ENCODE measurements at places on chromosomes 2 and 18.

- no peak for DNase-seq
These were observed 283.5 kb downstream of the DSEL start for GRCh38 chr18:67232991-67233390.

DNA sequence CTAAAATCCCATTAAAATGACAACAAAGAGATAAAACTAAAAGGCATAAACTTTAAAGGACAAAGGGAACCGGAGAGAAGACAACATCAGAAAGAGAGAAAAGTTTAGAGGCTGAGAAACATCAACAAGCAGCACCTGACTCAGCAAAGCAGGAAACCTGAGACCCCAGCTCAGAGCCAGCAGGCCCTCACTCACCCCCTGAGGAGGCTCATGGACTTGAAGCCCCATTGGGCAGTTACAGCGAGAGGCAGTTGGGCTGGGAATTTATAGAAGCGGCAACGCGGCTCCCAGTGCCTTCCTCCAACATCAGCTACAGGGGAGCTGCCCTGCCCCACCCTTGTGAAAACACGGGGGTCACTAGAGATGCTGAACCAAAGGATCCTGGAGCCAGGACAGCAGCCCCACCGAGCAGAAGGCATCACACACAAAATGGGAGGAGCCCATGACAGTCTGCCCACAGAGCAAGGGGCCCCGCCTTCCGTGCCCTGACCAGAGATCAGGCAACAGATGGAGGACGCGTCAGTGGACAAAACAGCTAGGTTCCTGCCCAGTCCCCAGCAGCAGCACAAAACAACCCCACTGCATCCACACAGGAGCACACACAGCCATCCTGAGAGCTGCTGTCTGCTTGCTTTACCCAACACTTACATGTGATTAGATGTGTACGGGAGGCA, 52.7 kb downstream of the CMPK2 start:
- no peak for DNase-seq

DNA sequence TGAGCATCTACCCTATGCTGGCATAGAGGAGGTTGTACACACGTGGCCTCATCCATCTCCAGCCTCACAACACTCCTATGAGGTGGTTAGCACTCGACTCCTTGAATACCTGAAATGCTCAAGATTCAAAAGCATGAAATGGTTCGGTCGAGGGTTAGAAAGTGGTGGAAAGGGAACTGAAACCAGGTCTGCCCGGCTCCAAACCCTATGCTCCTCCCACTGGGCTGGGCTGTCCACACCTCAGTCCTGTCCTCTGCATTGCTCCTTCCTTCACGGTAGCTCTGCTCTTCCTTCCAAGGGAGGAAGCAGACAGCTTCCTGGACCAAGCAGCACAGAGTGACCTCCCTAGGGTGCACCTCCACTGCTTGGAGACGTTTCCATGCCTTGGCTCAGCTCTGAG, 565.2 kb upstream of the ID2 start:
- no peak for DNase-seq

DNA sequence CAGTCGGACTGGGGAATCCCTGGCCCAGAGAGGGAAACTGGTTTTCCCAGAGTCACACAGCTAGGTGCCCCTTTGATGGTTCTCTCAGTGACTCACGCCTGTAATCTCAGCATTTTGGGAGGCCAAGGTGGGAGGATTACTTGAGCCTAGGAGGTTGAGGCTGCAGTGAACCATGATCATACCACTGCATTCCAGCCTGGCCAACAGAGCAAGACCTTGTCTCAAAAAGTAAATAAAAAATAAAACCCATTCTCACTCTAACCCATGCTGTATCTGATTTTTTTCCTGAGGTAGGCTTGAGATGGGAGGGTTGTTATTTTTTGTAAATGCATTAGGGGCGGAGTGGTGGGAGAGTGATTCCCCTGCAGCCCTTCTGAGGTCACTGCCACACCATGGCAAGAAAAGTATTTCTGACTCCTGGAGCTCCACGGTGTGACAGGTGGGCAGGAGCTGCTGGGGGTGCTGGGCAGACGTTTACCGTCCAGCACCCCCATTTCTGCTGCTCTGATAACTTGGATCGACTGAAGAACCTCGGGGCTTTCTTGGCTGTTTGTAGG, 60.3 kb downstream of the HPCAL1 start:
- DNase-seq = no peak

DNA sequence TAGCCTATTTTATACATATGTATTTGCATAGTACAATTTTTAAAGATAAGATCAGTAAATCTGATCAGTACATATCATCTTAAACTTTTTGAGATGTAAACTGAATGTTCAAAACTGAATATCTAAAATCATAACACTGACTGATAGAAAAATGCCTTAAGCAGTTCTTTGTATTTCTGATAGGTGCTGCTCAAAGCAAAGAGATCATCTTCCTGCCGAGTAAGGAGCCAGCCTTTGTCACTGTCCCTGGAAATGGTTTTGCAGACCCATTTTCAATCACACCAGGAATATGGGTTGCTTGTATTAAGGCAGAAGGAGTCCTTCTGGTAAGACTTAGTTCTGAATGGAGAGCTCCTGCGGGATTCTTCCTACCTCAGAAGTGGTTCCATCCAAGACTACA, 135.0 kb downstream of the LAMA3 start:
- no peak for DNase-seq

DNA sequence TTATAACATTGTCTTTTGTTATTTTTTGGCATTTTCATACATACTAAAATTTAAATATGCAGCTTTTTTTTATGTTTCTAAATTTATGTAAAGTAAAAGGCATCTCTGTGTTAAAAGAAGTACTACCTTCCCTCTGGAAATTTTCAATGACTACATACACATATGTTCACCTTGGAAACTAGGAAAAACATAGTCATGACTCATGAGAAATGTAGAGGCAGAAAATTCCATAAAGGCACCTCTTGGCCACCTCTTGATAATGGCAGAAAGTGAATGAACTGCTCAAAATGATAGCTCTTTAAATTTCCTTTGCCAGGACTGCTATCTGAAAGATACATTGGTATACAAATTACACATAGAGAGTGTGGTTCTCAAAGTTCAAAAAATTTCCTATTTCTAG, 889.1 kb upstream of the ZEB2 start:
- DNase-seq = no peak

- no peak for DNase-seq
These were observed 83.0 kb downstream of the NPAS2 start for GRCh38 chr2:100902817-100903405.

DNA sequence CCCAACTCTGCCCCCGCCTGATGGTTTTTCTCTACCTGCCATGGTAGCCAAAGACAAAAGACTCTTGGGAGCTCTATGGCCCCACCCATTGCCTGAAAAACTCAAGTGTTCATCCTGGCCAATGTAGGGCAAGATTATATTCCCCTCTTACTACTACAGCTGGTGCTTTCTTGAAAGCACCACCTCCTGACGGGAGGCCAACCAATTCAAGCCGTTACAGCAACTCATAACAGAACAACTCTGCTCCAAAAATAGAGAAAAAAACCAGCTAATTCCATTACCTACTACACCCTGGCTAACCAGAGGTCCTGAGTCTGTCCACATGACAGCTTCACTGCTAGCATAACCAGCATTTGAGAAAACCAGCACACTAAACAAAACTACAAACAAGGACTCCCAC, 127.5 kb upstream of the GAREM1 start:
- no peak for DNase-seq

- no peak for DNase-seq
These were observed 266.5 kb upstream of the SALL3 start for GRCh38 chr18:78713069-78713468.

DNA sequence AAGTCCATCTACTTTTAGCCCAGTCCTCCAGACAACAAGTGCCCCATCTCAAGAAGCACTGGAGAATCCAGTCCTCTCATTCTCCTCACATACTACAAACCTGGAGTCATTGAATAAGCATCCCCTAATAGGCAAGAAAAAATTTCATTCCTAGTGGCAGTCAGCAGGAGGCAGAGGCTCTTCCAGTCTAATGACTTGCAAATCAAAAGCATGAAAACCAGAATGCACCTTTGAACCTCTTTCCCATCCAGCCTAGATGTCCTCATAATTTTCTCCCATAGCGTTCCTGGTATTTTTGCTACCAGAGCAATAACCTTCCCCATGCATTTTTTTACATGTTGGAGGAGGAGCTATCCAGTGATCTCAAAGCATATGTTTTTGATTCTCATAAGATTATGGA, 252.6 kb downstream of the TTC32 start:
- no peak for DNase-seq

DNA sequence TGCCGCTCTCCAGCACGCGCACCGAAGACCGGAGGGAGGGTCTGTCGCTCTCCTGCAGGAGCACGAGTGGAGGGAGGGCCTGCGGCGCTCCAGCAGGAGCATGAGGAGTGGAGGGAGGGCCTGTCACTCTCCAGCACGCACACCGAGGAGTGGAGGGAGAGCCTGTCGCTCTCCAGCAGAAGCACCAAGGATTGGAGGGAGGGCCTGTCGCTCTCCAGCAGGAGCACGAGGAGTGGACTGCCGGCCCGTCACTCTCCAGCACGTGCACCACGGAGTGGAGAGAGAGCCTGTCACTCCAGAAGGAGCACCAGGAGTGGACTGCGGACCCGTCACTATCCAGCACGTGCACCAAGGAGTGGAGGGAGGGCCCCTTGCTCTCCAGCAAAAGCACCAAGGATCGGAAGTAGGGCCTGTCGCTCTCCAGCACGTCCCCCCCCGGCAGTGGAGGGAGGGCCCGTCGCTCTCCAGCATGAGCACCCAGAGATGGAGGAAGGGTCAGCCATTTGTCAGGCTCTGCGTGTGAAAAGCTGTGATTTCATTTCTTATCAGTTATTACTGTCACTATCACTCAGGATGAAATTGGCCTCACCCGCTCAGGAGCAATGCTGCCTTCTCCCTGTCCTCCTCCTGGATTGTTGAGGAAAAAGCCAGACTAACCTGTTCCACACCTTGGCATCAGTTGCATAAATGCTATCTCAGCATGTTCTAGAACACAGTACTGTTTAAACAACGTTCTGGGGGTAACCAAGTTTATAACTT, 35.9 kb downstream of the ADI1 start:
- no peak for DNase-seq

DNA sequence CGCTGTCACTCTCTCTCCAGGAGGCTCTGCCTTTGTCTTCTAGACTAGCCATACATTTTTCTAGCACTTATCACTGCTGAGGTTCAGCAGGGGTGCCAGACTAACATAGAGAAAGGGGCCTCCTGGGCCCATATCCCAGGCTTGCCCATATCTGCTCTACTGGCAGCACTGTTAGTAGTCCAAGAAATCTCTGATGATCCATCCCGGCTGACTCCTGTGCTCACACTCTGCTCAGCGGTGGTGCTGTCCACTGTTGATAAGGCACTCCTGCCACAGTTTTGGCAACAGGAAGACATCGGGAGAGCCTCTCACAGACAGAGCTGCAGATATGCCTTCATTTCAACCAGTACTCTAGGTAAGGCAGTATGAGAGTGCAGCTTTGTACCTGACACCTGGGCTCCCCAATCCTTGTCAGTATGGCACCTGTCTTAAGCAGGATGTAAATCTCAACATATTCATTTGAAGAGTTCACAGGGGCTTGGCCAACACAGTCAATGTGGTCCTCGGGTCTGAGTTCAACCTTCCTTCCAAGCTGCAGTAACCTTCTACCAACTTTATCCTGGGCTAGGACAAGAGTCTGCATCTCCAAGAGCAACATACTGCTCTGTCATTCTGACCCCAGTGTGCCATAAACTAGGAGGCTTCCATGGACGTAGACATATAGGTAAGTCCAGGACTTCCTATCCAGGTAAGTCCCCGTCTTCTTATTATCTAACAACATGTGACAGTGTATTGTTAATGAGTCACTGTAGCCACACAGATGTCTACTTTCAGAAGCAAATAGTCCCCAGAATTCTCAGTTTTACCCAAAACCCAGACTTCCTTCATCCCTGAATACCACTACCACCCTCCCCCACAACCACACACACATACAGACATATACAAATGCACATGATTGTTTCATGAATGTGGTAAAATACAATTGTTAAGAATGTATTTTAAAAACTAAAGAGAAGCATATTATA, 16.2 kb downstream of the KLF7 start:
- DNase-seq = no peak

- DNase-seq = no peak
These were observed 212.6 kb downstream of the SH3RF3 start for GRCh38 chr2:109341355-109342255.

GRCh38 chr18:74196220-74197119, 48.1 kb downstream of the TIMM21 start:
- peak; percentile 15 for DNase-seq

DNA sequence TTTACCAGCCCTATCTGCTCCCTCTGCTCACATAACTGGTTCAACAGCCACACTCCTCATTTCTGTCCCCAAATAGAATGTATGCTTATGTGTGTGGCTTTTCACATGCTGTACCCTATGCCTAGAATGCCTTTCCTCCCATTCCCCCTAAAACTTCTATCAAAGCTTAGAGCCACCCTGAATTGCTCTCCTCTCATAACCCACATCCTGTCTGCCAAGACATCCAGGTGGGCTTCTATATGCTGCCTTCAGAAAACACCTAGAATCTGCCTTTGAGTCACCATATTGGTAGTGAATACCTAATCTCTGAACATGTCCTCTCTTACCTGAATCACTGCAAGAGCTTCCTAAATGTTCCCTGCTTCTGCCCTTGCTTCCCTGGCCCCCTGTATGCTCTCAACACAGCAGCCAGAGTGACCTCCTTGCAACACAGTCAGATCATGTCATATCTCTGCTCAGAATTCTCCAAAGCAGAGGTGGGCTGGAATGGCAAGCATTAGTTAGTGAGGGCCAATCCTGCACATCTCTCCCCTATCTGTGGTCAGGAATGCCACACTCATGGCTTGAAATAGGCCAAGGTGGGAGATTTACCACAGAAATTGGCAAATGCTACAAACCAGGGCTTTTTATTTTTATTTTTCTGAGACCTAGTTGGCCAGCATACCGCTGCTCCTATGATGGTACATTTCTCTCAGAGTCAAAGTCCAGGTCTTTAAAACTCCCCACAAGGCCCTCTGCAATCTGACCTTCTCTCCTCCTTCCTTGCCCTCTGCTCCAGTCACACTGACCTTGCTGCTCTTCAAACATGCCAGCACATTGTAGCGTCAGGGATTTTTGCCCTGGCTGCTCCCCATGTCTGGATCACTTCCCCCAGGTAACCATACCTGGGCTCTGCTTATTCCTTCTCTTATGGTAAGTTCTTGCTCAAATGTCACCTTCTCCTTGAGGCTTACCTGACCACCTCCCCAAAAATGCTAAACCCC, 111.8 kb upstream of the STON1 start:
- no peak for DNase-seq

DNA sequence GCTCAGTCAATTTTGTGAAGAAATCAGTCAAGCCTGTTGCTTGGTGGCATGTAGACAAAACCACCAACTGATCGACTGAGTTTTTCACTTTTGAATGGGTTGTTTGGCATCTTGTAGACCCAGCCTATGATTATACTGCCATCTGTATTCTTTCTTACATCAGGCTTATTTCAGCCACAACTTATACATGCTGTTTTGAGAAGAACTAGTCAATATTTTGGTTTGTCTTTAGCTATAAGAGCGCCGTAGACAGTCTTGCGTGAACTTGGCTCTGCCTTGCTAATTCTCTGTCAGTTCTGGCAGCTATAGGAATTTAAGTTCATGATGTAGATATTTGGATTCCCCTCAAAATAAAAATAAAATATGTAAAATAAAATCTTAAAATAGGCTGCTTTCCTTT, 742.0 kb upstream of the FANCL start:
- no peak for DNase-seq

GRCh38 chr2:18752667-18753422, 163.5 kb upstream of the NT5C1B start:
- DNase-seq = no peak
